K562 (cell line): ENCODE measurements at places on chromosomes 7 and 10.

DNA sequence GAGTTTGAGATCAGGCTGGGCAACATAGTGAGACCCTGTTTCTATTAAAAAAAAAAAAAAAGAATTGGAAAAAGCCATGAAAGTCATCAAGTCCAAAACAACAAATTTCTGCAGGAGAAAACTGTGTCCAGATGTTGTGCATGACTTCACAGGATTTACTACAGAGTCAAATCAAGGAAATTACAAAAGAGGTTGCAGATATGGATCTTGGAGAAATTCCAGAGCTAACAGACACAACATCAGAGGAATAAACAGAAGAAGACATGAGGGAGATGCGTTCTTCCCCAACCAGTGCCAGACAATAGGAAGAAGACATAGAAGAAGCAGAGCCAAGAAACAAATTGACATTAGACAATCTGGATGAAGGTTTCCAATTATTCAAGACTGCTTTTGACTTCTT, 24.3 kb upstream of the KCNIP2 start:
- H3K4me3 ChIP-seq, result no peak overlapping the region
- no peaks in the 10 kb centered on the region for H3K27me3 ChIP-seq
- no peak overlapping the region for H3K27ac ChIP-seq
- H3K36me3 ChIP-seq, result no peaks in the 10 kb centered on the region
- H3K4me1 ChIP-seq, result no peaks in the 10 kb centered on the region

- H3K4me1 ChIP-seq, result no peaks in the 10 kb centered on the region
- no peaks in the 10 kb centered on the region for H3K36me3 ChIP-seq
- DNase-seq, result no peak
- no peak overlapping the region for H3K27ac ChIP-seq
- no peak overlapping the region for H3K4me3 ChIP-seq
Measured at GRCh38 chr7:78062214-78062613, 263.6 kb downstream of the PHTF2 start.

DNA sequence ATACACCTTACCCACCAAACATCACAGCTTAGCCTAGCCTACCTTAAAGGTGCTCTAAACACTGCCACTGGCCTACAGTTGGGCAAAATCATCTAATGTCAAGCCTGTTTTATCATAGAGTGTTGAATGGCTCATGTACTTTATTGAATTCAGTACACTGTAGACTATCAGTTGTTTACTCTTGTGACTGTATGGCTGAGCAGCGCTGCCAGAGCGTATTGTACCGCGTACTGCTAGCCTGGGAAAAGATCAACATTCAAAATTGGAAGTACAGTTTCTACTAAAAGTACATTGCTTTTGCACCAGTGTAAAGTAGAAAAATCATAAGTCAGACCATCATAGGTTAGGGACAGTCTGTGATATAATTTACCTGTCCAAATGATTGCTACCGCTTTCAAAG, 226.8 kb downstream of the PRPF18 start:
- no peak overlapping the region for H3K4me3 ChIP-seq
- H3K36me3 ChIP-seq, result no peaks in the 10 kb centered on the region
- no peaks in the 10 kb centered on the region for H3K4me1 ChIP-seq
- H3K27me3 ChIP-seq, result peaks cover 7% of the 10 kb centered on the region

DNA sequence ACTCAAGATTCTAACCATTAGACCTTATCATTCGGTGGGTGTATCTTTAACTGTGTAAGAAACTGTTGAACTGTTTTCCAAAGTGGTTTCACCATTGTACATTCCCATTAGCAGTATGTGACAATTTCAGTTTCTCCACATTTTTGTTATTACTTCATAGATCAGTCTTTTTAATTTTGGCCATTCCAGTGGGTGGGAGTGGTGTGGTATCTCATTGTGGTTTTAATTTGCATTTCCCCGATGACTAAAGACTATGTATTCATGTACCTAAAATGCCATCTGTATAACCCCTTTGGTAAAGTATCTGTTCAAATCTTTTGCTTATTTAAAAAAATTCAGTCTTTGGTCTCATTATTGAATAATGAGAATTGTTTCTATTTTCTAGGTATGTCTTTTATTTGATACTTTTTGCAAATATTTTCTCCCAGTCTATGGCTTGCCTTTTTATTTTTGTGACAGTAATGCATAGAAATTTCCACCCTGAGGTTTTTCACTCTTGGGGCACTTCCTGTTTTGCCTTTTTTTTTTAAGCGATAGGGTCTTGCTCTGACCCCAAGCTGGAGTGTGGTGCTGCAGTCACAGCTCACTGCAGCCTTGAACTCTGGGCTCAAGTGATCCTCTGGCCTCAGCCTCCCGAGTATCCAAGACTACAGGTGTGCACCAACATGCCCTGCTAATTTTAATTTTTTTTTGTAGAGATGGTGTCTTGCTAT, 141.1 kb upstream of the ITGB1 start:
- no peaks in the 10 kb centered on the region for H3K36me3 ChIP-seq
- no peak overlapping the region for H3K4me3 ChIP-seq
- no peaks in the 10 kb centered on the region for H3K4me1 ChIP-seq
- no peaks in the 10 kb centered on the region for H3K27me3 ChIP-seq

GRCh38 chr7:44143646-44144250, 2.6 kb upstream of the MYL7 start:
- H3K4me1 ChIP-seq, result peaks cover 51% of the 10 kb centered on the region
- DNase-seq, result no peak

DNA sequence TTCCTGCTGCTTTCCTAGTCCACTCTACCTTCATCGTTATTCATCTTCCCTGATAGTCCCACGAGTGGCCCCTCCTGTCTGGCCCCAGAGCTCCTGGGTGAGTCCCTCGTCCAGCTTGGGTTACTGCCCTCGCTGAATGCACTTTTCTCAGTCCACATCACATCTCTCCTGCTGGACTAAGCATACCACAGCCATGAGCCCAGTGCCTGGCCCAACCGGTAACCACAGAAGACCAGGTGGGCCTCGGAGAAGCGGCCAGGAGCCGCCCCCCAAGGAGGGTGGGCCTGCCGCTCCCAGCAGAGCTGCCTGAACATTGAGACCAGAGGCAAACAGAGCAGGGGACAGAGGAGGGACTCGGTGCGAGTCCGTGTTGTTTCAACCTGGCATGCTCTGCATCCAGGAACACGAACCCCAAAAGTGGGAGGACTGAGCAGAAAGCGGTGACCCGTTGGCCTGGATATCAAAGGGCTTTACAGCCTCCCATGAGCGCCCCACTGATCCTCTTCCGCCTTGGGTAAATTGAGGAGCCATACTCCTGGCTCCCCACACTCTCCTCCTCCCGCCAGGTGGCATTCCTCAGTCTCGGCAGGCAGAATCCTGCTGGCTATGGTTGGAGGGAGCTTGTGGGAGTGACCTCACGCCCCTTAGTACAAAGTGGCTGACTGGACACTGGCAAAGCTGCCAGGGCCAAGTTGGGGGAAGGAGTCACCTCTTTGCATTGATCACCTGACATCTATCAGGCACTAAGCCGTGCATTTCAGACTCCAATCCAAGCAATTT, 13.3 kb downstream of the TMEM72 start:
- no peak for DNase-seq
- no peak overlapping the region for H3K27ac ChIP-seq
- no peaks in the 10 kb centered on the region; the same call in 2 of the 3 replicates for H3K27me3 ChIP-seq
- H3K36me3 ChIP-seq, result no peaks in the 10 kb centered on the region
- H3K4me3 ChIP-seq, result no peak overlapping the region

- no peak overlapping the region for H3K27ac ChIP-seq
- DNase-seq, result no peak
- no peaks in the 10 kb centered on the region; the same call in 1 of the 3 replicates for H3K27me3 ChIP-seq
- H3K4me1 ChIP-seq, result no peaks in the 10 kb centered on the region
Measured at GRCh38 chr10:23310404-23310803, 34.2 kb downstream of the C10orf67 start.

GRCh38 chr10:110167149-110167548, 40.3 kb upstream of the MXI1 start:
- H3K27ac ChIP-seq, result no peak overlapping the region
- no peaks in the 10 kb centered on the region for H3K36me3 ChIP-seq
- no peak for DNase-seq
- H3K4me3 ChIP-seq, result no peak overlapping the region
- H3K27me3 ChIP-seq, result peaks cover 43% of the 10 kb centered on the region

DNA sequence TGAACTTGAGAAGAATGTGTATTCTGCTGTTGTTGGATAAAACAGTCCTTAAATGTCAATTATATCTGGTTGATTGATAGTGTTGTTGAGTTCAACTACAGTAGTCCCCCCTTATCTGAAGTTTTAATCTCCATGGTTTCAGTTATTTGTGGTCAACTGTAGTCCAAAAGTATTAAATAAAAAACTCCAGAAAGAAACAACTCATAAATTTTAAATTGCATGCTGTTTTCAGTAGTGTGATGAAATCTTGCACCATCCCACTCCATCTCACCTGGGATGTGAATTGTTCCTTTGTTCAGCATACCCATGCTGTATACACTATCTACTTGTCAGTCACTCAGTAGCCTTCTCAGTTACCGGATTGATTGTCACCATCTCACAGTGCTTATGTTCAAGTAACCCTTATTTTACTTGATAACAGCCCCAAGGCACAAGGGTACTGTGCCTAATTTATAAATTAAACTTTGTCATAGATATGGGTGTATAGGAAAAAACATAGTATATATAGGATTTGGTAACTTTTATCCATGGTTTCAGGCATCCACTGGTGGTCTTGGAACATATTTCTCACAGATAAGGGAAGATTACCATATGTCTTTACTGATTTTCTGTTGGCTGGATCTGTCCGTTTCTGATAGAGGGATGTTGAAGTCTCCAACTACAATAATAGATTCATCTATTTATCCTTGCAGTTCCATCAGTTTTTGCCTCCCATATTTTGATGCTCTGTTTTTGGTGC, 57.1 kb downstream of the AOAH start:
- no peak for DNase-seq
- no peaks in the 10 kb centered on the region for H3K4me1 ChIP-seq
- H3K36me3 ChIP-seq, result no peaks in the 10 kb centered on the region
- no peaks in the 10 kb centered on the region for H3K27me3 ChIP-seq
- no peak overlapping the region for H3K4me3 ChIP-seq
